ENCODE measurements at places on chromosomes 11 and 22.

DNA sequence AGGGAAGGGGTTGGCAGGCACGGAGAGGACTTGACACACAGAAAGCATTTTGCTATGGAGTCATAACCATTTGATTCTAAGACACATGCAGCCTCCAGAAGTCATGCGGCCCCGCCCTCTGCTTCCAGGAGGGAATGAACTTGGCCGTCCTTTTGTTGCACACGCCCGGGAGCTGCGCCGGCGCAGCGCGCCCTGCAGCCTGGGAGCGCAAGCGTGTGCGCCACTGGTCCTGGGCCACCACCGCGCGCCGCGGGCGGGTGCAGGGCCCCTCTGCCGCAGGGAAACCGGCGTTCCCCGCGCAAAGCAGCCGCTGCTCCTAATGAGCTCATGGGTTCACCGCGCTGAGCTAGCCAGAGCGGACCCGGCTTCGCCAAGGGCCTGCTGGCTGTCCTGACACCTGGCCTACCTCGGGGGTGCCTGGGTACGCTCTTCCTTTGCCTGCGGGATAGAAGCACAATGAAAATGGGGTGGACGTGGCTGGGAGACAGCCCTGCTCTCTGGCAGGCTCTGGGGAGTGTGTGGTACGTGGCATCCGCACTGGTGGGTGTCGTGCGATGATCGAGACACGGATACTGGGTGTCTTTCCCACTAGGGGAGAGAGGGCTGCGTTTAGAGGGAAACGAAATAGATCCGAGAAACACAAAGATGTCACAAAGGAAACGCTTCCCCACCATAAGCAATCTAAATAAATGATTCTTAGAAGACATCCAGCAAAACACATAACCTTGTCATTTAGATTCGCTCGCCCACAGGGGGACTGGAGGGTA is 669 bp downstream of the MICAL3 start:
- no peak for DNase-seq

DNA sequence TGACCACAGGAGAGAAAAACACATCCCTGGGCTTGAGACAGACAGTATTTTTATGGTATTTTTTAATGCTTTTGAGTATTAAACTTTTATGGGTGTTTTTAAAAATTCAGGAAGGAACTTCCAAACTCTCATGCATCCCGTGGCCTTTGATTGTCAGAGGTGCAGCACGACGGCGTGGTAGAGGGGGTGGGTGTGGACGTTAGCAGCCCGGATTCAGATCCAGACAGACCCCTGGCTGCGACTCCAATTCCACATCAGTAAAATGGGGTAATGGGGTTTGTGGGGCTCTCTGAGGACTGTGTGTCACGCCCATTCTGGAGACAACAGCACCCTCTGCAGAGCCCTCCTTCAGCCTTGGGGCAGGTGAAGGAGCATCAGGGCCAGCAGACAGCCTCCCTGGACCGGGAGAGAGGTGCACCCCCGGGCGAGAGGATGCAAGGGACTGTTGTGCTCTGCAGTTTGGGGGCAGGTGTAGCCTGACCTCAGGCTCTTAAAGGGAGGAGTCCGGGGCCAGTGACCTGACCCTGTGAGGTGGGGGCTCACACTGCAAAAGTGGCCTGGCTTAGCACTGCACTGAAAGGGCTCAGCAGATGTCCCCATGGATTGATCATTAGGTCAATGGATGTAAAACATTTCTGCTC is 1024.3 kb downstream of the TBC1D22A start:
- no peak for DNase-seq

- no peak for DNase-seq
Measured at GRCh38 chr22:25360891-25361645, 141.6 kb downstream of the CRYBB2 start.

DNA sequence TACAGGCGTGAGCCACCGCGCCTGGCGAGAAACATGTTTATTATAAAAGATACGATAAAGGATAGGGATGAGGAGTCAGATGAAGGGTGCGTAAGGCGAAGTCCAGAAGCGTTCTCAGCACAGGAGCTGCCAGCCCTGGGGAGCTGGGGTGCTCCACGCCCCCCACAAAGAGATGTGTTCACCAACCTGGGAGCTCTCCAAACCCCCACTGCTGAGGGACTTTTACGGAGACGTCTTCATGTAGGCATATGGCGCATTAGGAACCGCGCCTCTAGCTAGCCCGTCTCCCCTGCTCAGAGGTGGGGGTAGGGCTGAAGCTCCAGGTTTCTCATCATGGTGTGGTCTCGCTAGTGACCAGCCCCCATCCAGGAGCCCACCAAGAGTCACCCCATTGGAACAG is 8.4 kb upstream of the ZBED4 start:
- DNase-seq = no peak

GRCh38 chr11:134999590-134999989 is 587.5 kb upstream of the B3GAT1 start:
- no peak for DNase-seq

DNA sequence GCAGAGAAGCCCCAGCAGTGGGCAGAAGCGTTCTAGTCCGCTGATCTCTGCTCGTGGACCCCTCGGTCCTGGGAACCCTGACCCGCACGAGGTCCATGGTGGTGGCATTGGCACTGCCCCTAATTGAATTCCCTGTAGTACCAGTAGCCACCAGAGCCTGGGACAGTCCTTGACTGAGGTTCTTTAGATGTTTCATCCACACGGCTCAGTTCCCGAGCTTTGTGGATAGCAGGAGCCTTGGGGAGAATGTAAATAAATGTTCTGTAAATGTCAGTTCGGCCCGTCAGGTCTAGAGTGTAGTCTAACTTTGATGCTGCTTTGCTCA is 39.4 kb upstream of the SEPTIN5 start:
- DNase-seq = no peak

GRCh38 chr22:42553475-42554361 is at the start of gene SERHL2:
SERHL2 (plus strand) TSS chr22:42553956; CDS start chr22:42554021, 65 bp downstream.
- DNase-seq = no peak

- no peak for DNase-seq
Measured at GRCh38 chr11:68521969-68522652, 61.6 kb downstream of the PPP6R3 start.

- DNase-seq = no peak
Measured at GRCh38 chr11:70463478-70464255, 65.3 kb downstream of the CTTN start.

GRCh38 chr11:107691000-107691750 is 20.7 kb downstream of the SLN start:
- no peak for DNase-seq

- DNase-seq = no peak
Measured at GRCh38 chr22:44497218-44497904, 672 bp downstream of the RTL6 start.

DNA sequence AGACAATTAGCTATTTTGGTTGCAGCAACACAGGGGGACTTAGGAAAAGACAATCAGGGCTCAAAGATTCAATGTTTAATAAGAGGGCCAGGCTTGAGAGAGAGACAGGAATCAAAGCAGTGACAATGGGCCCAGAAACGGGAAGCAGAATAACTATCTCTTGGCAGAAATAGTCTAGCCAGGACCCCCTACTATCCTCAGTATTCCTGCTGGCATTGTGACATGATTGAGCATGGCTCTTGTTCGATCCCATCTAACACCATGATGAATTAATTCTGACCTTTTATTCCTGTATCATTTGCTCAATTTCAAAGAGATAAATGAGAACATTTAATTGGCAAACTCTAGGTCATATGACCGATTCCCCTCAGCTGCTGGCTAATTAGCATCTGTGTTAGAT is 12.8 kb upstream of the ANO5 start:
- DNase-seq = no peak

- DNase-seq = no peak
Measured at GRCh38 chr11:65720211-65720934, at the start of gene RNASEH2C. RNASEH2C (minus strand) TSS chr11:65720798; CDS start chr11:65720758, 40 bp downstream.

DNA sequence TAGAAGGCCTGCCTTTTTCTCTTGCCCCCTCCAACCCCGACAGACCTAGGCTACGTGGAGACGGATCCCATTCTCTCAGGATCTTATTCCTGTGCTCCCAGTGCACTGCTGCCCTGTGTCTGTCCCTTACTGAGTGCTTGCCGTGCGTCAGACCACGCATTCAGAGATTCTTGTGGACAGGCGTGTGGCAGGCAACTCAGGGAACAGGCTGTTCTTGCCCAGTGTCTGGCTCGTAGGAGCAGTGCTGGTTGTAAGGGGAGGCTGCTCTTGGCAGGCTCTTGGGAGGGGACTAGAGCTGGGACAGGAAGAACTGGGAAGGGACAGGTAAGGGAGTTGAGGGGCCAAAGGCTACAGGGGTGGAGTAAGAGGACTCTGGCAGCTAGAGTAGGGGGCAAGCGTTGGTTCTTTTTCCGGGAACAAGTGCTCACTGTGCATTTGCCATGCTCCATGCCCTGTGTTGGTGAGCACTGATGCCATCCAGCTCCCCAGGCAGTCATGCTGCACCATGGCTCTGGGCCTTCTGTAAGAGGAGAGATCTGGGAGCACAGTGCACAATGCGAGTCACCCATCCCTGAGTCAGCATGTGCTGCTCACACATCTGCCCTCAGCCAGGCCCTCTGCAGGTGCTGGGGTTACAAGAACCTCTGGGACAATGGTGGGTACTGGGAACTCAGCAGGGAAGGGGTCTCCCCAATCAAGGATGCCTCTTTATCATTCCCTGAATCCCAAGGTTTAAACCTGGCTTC is 119.1 kb downstream of the TBC1D22A start:
- DNase-seq = no peak

DNA sequence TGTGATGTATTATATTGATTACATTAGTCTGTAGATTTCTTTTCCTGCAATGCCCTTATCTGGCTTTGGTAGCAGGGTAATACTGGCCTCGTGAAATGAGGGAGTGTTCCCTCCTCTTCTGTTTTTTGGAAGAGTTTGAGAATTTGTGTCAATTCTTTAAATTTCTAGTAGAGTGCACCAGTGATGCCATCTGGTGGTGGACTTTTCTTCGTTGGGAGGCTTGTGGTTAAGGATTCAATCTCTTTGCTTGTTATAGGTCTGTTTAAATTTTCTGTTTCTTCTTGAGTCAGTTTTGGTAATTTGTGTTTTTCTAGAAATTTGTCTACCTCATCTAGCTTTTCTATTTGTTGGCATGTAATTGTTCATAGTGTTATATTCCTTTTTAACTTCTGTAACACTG is 18.9 kb downstream of the SHANK3 start:
- no peak for DNase-seq

- no peak for DNase-seq
Measured at GRCh38 chr22:20403779-20404140, 9.8 kb downstream of the ZNF74 start.

GRCh38 chr11:72354356-72355115 is 79.8 kb downstream of the CLPB start:
- no peak for DNase-seq

- no peak for DNase-seq
Measured at GRCh38 chr11:47409440-47410369, 1.3 kb downstream of the SLC39A13 start.

GRCh38 chr11:128365044-128365443 is 222.3 kb downstream of the ETS1 start:
- DNase-seq = no peak

- DNase-seq = peak; percentile 46
Measured at GRCh38 chr11:27158456-27159334, 118.1 kb downstream of the BBOX1 start.

GRCh38 chr11:90318651-90319050 is 95.8 kb upstream of the CHORDC1 start:
- DNase-seq = no peak

GRCh38 chr11:114049050-114049449 is 10.5 kb upstream of the ZBTB16 start:
- DNase-seq = no peak

DNA sequence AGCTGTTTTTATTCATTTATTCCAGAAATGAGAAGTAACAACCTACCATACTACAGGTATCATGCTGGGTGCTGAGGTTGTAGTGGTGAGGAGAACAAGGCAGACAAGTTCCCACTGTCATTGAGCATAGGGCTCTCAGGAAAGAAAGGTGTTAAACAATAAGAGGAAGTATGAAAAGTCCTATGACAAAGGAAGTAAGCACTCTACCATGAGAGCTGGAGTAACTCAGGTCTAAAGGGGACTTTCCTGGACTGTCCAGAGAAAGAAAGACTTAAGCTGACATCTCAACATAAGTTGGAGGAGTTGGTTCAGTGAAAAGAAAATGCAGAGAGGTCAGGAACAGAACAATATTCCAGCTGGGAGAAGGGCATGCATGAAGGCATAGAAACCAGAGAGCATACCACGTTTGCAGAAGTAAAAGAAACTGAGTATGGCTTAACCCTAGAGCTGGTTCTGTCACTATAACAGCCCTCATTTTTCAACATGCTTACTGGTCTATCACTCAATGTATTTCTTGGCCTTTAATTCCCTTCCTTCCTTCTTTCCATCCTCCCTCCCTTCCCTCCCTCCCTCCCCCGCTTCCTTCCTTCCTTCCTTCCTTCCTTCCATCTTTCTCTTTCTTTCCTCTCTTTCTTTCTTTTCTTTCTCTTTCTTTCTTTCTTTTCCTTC is 137.8 kb upstream of the BDNF start:
- no peak for DNase-seq

GRCh38 chr22:41512421-41513194 is 31.7 kb downstream of the POLR3H start:
- DNase-seq = no peak

GRCh38 chr11:9851366-9851765 is 187.5 kb downstream of the SWAP70 start:
- DNase-seq = peak; percentile 59

- DNase-seq = no peak
Measured at GRCh38 chr11:111301842-111302118, 3.4 kb downstream of the POU2AF3 start.

DNA sequence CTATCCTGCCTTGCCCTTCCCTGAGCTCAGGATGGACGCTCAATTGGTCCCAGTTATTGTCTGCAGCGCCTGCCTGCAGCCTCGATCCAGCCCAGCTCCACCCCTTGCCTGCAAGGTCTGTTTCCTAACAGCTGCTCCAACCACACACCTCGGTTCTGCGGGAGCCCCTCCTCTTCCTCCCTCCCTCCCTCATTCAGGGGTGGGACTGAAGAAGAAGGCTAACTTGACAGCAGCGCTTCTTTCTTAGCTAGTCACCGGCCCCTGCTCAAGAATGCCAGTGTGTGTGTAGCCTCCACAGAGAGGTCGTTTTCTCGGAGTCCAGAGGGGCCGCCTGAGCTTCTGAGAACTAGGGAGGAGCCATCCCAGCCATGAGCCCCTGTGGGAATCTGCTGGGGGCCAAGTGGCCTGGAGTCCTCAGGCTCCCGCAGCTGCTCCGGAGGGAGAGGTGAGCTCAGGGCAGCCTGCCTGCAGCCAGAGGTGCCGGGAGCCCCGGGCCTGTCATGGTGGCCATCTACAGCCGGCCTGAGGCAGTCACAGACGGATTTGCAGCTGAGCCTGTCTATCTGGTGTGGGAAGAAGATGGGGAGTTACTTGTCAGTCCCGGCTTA is 36.1 kb downstream of the LIMK2 start:
- DNase-seq = peak; percentile 74

GRCh38 chr11:81840380-81840779 is 893.3 kb downstream of the FAM181B start:
- no peak for DNase-seq

- DNase-seq = no peak
Measured at GRCh38 chr11:41308286-41308685, 151.2 kb downstream of the LRRC4C start.

- no peak for DNase-seq
Measured at GRCh38 chr11:125978778-125979407, 33.0 kb downstream of the VSIG10L2 start.

DNA sequence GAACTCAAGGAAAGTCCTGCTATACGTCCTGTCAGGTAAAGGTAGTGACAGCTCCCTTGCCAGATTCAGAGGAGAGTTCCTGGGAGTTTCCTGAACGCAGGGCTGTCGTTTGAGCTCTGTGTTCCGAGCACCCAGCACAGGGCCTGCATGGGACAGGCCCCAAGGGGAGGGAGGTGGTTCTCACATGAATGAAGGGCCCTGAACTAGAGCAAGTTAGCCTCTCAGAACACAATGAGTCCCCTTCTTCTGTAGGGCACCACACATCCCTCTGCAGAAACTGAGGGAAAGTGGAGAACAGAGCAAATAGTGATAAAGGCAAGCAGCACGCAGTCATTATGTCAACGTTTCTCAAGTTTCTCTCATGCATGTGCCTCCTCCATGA is 35.3 kb downstream of the NEU3 start:
- no peak for DNase-seq

All from AG04449 (cell line).